Activated CD4-positive, CD25-positive, alpha-beta regulatory T cell treated with anti-CD3 and anti-CD28 coated beads, Interleukin-2, amount 50 U/mL, for 16 hours (primary cell): ENCODE measurements at places on chromosomes 3 and 15.
A peak's percentile ranks its signal among the peaks of the same experiment; 100 is the strongest.

DNA sequence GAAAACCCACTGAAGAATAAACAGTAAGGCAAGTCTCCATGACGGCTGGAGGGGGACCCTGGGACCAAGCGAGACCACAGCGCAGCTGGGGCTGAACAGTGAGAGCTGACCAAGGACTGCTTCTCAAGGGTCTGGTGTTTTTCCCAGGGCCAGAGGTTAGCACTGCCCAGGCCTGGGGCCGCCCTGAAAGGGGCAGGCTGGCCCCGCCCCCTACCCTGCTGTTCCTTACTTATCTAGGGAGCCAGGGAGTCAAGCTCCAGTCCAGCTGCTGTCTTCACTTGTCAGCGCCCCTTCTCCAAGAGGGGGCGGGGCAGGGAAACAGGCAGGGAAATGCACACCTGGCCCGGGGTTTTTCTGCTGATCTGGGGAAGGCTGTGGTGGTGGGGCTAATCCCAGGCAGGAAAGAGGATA, 51.6 kb upstream of the HACD2 start:
- no peak for DNase-seq

DNA sequence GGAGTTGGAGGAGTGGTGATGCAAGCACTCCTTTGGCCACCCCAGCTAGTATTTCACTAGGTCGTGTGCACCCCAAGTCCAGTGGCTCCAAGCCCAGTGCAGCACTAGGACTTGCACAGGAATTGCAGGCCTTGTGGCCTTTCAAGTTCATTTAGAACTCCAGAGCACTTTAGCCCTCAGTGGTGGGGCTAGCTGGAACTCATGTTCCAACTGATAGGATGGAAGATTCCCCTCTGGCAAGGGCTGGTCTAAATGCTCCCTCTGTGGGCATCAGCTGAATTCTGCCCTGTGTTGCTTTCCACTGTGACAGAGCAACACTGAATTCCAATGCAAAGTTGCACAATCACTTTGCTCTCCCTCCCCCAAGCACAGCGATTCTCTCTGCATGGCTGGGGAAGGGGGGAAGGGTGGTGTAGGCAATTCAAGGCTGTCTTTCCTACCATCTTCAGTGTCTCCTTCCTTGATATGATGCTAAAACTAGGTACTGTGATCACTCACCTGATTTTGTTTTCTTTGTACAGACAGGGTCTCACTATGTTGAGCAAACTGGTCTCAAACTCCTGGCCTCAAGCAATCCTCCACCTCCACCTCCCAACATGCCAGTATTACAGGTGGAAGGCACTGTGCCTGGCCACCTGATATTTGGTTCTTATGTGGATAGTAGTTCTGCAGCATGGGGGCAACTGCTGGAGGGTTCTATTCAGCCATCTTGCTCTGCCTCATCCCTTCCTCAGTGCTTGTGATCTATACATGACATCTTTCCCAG, 10.3 kb downstream of the USF3 start:
- no peak for DNase-seq

DNA sequence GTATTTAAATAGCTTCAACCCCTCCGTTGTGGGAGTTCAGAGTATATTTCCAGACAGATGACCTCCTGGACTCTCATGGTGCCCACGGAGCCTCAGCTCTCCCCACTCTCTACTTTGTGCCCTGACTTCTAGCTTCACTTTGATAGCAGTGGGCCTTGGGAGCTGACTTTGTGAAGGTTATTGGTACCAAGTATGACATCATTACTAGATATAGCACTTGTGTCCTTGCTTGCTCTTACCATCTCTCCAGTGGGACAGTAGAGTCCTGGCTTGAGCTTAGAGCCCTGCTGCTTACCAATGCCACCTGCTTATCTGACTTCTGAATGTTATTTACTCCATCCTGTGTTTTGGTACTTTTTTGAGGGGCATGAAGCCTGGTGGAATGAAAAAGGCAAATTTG, 53.4 kb downstream of the PPM1L start:
- DNase-seq: no peak

GRCh38 chr3:134590766-134591165, 60.1 kb downstream of the KY start:
- DNase-seq: no peak

DNA sequence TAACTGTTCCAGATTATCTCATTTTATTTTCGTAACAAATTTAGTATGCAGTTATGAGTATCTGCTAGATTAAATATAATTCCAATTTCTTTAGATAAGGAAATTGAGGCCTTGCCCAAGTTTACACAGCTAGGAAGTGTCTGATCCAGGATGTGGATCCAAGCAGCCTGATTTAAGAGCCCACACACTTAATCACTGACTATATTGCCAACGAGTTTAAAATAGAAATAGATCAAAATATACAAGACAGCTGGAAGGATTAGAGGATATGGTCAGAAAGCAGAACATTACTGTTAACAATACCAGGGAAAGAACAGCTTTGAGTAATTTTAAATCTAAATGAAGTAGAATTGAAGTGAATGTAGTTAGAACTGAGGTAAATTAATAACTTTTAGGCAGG, 215.2 kb downstream of the C3orf38 start:
- no peak for DNase-seq

- no peak for DNase-seq
Measured at GRCh38 chr3:141792495-141792894, 29.3 kb downstream of the GRK7 start.

GRCh38 chr15:64274341-64274950, 81.5 kb downstream of the CSNK1G1 start:
- no peak for DNase-seq

DNA sequence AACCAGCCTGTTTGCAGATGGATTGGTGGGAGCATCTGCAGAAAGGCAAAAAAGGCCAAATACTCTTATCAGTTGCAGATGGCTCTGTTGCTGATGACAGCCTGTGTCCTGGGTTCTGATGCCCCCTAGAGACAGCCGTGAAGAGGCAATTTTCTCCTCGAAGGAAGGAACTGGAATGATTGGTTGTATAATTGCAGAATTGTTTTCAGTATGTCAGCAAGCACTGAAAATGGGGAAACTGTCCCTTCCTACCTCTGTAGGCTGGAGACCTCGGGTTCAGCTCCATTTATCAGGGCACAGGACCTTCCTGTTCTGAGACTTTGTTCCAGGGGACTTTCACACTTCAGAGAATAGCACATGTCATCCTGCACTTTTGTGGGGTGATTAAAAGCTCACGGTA, 103.0 kb downstream of the PGPEP1L start:
- no peak for DNase-seq

GRCh38 chr15:33218071-33218491, 23.6 kb upstream of the FMN1 start:
- no peak for DNase-seq

GRCh38 chr15:74320352-74321247, 46.8 kb downstream of the CYP11A1 start:
- peak; percentile 4 for DNase-seq

DNA sequence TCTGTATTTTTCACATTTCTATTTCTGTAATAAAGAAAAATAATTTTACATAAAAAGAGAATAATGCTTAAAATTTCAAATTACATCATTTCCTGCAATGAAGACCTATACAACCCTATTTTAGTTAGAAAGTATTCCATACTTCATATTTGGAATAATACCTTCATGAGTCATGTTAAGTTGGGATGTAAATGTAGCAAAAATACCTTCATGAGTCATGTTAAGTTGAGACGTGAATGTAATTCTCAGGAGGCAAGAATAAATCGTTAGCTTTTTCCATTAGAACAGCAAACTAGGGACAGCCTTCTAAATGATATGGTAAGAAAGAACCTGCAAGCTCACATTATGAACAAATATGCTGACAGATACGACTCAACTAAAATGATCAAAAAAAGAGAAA, 91.9 kb downstream of the NAALADL2 start:
- DNase-seq: no peak

GRCh38 chr3:114893361-114893760, 253.7 kb downstream of the ZBTB20 start:
- no peak for DNase-seq

- no peak for DNase-seq
Measured at GRCh38 chr3:197533927-197534725, 21.6 kb downstream of the BDH1 start.

GRCh38 chr3:159951540-159951939, 37.1 kb upstream of the IL12A start:
- no peak for DNase-seq

- DNase-seq: no peak
Measured at GRCh38 chr3:190430906-190431305, 18.8 kb downstream of the TMEM207 start.

DNA sequence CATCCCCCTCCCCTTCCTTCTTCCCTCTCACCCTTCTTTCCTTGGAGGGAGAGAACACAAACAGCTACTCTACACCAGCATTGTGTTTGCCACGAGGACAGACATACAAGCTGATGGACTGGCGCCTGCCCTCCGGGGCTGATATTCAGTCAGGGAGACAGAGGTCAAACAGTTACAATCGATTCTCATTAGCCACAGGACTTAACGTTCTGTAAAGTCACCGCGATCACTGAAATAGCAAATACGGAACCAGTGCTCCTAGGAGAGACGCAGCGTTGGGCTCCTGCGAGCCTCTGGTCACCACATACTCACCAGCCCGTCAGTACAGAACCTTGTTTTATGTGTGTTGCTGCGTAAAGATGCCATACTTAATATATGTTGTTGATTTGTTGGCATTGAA, 108.8 kb downstream of the LRRK1 start:
- no peak for DNase-seq

GRCh38 chr3:100606894-100607512, 2.4 kb upstream of the ADGRG7 start:
- no peak for DNase-seq

DNA sequence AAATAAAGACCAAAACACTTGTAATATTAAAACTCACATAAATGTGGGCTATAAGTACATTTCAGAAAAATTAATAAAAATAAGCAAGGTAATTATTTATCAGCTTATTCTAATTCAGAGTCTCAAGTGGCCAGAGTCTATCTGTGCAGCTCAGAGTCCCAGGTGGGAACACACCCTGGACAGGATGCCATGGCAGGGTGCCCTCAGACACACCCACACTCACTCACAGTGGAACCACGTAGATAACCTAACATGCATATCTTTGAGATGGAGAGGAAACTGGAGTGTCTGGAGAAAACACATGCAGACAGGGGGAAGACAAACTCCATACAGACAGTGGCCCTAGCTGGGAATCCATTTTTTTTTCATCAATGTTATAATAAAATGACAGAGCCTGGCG, 37.2 kb downstream of the FSIP1 start:
- no peak for DNase-seq

GRCh38 chr3:195106418-195106906, 164.5 kb downstream of the XXYLT1 start:
- peak; percentile 19 for DNase-seq

GRCh38 chr3:14876921-14877333, 58.2 kb downstream of the FGD5 start:
- DNase-seq: no peak

DNA sequence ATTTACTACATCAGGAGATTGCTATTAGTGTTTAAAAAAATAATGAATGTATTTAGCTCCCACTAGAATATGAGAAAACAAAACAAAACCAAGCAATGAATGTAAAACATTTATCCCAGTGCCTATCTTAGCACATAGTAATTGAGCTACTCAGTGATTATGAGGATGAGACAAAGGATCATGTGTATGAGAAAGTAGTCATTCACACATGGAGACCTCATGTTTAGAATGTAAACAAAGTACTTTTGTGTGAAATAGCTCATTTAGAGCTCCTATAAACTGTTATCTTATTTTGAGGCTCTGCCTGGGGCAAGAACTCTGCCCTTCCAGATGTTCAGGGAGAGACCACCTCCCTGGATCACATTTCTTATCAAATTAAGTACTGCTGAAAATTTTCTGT, 236.8 kb downstream of the LRRN1 start:
- no peak for DNase-seq

GRCh38 chr3:100002599-100003350, 111.5 kb downstream of the FILIP1L start:
- no peak for DNase-seq
